ENCODE measurements at places on chromosomes 13 and 19. TPM values are rescaled to one million over a fixed set of nuclear protein-coding genes. Genes with fewer than 3 reads are reported as not detected.

BORCS8 gene
- total RNA-seq, result 22.0 TPM

- DNase-seq, result no peak
These were observed at the start of gene C19orf38 for GRCh38 chr19:10848230-10848856. TSS of gene C19orf38 (plus strand) at chr19:10848415. CDS start at chr19:10848509, 94 bp downstream.

GRCh38 chr19:29702161-29702962, 12.7 kb downstream of the C19orf12 start:
- DNase-seq, result no peak

ACTMAP gene
- total RNA-seq, result 0.62 TPM

DNA sequence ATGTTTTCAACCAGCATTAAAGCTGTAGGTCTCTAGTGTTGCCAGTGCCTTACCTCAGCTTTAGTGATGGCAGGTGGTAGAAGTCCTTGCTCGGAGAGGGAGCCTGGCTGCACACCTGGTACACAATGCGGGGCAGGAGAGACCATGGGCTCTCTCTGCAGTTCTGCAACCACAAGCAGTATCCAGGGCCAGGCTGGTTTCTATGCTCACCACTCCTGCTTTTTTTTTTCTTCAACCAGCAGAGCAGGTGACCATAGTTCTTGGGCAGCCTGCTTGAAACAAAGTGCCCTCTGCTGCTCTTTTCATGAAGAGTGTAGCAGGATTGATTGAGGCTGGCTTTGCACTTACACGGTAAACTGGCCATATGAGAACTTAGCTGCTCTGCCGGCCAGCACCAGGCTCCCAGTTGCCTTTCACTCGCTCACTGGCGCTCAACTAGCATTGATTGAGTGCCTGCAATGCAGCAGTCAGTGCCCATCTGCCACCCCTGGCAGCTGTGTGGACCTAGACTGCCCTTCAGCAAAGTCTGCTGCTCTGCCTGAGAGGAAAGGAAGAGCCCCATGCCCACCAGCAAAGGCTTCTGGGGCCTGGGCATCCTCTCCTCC, 4.4 kb upstream of the CHAMP1 start:
- DNase-seq, result no peak

DNA sequence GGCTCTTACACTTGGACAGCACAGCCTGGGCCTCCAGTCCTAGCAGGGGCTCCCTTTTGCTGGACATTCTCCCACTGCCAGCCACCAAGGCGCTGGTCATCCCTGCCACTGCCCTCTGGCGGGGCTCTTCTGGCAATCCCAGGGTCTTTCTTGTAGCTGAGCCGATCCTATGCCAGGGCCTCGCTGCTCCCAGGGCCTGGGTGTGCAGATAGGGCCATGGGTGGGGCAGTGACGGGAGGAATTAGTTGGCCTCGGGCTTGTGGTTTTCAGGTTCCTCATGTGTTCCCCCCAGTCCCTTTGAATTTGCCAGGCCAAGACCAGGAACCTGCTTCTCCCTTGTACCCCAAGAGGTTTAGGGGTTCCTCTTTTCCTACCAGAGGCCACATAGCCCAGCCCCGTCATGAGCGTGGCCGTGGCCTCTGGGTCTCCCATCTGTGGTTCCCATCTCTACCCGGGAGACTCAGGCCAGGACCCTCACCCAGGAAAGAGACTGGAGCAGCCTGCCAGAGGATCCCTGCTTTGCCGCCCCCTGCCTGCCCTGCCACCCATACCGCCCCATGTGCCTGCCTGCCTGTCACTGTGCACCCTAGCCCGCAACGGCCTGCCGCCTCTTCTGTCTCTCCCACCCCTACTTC, 26.2 kb downstream of the TMED1 start:
- no peak for DNase-seq

- no peak for DNase-seq
These were observed 14.4 kb upstream of the CEBPA start for GRCh38 chr19:33316541-33317264.

DNA sequence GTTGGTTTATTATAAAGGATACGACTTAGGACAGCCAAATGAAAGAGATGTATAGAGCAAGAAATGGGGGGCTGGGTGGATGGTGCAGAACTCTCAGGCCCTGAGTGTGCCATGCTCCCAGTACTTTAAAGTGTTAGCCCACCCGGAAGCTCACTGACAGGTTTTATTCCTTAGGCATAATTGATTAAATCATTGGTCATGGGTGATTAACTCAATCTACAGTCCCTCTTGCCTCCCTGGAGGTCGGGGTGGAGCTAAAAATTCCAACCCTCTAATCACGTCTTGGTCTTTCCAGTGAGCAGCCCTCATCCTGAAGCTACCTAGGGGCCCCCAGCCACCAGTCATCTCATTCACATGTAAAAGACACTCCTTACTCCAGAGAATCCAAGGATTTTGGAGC, 9.9 kb upstream of the LEUTX start:
- no peak for DNase-seq

DNA sequence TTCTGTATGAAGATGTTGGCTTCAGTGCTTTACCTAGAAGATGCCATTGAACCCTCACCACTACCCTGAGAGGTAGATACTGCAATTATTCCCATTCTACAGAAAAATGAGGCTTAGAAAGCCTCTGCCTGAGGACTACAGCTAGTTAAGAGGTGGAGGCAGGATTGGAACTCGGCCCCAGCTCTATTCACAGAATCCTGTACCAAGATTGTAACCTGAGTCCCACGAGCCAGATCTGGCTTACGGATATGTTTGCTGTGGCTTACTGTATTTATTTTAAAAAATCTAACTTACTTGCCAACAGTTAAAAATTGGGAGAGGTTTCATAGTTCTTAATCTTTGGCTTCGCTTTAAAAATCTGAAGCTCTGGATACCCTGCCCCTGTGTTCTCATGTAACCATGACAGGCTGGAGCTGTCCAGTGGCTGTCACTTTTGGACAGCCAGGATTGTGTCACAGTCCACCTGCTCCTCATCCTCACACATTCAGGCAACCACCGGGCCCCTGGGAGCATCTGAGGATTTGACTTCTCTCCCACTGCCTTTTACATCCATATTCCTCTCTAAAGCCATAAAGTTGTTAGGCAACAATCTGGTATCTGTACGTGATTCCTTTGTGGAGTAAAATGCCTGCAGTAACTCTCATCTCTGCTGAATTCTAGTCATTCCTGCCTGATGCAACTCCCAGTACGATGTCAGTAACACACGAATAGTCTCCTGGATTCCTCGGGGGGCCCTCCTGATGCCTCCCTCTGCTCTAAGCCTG, 160.8 kb upstream of the SERP2 start:
- DNase-seq, result no peak

DNA sequence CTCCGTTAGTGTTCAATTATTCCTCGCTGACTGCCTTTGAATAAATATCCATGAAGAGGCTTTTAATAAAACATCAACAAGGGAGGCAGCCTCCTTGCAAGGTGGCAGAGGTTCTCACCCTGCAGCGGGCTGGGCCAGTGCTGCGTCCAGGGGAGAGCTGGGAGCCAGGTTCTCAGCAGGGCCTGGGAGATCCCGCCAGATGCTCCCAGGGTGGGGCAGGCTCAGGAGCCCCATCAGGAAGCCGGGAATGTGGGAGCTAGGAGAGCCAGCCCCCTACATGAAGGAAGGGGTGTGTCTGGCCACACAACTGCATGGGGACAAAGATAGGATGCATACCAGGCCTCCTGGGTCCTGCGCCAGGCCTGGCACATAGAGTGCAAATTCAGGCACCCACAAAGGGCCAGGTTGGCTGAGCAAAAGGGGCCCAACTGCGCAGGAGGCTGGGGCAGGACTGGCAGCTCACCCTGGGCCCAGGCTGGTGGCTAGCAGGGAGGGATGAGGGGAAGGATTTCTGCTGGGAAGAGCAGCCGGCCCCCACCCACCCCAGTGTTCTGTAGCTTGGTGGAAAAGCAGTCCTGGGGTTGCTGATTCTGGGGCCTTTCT, 22.8 kb downstream of the VSTM2B start:
- DNase-seq, result no peak

CACNA1A gene
- 3.4 TPM for total RNA-seq

NBEA gene
- 2.5 TPM for total RNA-seq

GRCh38 chr13:46683676-46684260, 113.2 kb downstream of the ESD start:
- no peak for DNase-seq

DNA sequence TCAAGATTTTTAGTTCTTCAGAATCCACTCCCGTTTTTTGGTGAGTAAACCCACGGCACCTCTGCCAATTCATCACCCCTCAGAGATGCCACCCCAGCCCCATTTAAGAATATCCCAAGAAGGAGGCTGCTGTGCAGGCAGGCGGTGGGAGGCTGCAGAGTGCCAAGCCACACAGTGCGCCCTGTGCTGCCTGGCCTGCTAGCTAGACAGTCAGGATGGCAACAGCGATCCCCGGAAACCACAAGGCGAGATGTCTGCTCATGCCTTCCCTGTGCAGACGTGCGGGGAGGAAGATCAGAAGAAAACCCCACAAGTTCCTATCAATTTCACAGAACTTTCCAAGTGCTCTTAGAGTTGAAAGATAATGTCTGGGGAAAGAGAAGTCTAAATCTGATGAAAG, 64.8 kb upstream of the GPR183 start:
- DNase-seq, result no peak

GRCh38 chr13:100502446-100502845, 86.1 kb downstream of the GGACT start:
- no peak for DNase-seq

GRCh38 chr19:1098177-1099051, 3.2 kb upstream of the POLR2E start:
- no peak for DNase-seq

- DNase-seq, result peak; percentile 50
These were observed 3.7 kb upstream of the CLPTM1 start for GRCh38 chr19:44951179-44952159.

DNA sequence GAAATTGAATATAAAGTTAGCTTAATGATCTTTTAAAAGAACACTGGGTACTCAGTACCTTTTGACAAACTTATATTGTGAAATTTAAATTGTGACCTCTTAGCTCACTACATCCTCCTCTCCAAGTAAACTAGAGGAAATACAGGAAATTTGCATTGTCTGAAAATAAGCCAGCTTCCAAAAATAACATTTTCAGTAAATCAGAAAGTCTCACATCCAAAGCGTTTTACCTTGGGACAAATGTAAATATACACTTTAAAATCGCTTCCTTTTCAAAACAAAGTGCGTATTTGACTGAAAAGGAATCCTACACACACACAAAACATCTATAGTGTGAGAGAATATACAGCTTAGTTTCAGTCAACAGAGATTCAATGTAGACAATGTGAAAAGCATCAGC, 2.1 kb upstream of the EFNB2 start:
- no peak for DNase-seq

PPP1R12C gene
- 87.4 TPM for total RNA-seq

- no peak for DNase-seq
These were observed 9.0 kb upstream of the ATXN8OS start for GRCh38 chr13:70098669-70099068.

DNA sequence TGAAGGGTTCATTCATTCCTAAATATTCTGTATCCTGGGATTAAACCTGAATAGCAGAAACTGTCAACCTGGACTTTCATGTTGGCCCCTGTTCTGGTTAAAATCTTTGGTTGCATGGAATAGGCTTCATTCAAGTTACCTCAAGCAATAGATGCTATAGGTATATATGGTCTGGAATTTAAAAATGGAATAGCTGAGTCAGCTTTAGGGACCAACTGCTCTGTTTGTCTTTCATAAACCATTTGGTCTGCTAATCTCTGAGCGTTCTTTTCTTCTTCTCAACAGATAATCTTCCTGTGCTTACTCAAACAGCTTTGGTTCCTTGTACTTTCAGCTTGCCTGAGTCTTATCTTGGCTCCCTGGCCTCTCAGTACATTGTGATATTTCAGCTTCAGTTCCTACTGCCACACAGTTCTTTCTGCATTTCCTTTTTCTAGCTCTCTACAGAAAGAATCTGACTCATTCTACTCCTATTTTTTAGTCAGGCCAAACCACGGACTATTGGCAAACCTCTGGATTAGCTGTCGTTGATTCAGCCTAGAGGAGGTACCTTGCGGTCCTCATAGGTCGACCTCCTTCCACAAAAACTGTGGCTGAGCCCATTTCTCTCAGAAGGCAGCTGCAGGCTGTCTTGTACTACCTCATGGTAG, 35.9 kb upstream of the MAB21L1 start:
- peak; percentile 75 for DNase-seq

DNA sequence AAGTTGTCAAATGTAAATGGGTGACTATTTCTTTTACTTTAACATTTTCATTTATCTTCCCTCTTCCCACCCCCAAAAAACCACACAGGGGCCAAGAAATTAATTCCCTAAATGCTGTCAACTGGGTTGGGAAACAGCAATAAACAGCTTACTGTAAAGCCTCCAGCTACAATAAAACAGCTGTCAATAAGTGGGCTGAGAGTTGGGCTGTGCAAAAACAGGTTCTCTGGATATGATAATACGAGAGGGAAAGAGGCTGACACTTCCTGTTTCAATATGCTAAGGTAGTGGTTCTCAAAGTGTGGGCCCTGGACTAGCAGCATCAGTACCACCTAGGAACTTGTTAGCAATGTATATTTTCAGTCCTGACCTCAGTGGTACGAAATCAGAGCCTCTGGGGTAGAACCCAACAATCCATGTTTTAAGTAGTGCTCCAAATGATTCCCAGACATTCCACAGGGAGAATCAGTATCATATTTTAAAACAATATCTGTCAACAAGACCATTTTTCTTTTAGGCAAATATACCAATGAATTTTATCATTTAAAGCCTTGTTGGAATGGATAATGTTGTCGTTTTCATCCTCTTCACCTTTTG, 8.4 kb downstream of the PCDH9 start:
- DNase-seq, result no peak

DNA sequence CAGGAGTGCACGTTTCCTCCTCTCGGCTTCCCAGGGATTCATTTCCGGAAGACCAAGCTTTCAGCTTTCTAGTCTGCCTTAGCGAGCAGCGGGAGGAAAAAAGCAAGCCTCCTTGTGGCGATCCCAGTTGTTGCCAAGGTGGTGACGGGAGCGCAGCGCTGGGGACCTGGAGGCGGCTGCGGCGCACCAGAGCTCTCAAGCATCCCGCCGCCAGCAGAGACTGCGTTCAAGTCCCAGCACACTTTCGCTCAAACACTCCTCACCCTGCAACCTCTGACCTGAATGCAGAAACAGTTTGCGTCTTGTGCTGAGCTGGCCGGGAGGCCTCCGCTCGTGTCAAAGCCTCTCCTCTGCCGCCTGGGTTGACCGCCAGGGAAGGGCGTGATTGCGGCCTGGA, 4.9 kb downstream of the GSX1 start:
- no peak for DNase-seq

GRCh38 chr13:46126056-46126455, 21.2 kb upstream of the CPB2 start:
- no peak for DNase-seq

- DNase-seq, result no peak
These were observed 51.9 kb upstream of the SLC15A1 start for GRCh38 chr13:98804336-98804855.

- no peak for DNase-seq
These were observed 8.3 kb downstream of the LCP1 start for GRCh38 chr13:46173656-46174055.

GRCh38 chr13:111904701-111905608, 162.0 kb upstream of the SOX1 start:
- DNase-seq, result no peak

GRCh38 chr13:113616991-113617749, 32.6 kb downstream of the TFDP1 start:
- DNase-seq, result no peak
